Foreskin fibroblast (primary cell): ENCODE measurements at places on chromosomes 3 and 15.

DNA sequence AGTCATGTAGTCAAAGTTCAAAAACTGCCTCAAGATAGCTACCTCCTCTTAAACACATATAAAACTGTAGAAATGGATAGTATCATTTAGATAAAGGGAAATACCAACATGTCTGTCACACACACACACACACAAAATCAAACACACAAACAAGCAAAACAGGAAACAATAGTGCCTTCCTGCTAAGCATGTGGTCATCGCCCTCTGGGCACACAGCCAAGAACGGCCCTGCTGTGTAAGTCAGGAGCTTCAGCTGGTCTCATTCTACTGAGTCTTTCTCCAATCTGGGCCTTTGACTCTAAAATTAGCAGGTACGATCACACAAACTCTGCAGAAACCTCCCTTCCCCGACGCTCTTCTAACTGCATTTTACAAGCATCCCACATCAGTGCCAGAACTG is 272.2 kb upstream of the CHRNA7 start:
- no peak for DNase-seq

DNA sequence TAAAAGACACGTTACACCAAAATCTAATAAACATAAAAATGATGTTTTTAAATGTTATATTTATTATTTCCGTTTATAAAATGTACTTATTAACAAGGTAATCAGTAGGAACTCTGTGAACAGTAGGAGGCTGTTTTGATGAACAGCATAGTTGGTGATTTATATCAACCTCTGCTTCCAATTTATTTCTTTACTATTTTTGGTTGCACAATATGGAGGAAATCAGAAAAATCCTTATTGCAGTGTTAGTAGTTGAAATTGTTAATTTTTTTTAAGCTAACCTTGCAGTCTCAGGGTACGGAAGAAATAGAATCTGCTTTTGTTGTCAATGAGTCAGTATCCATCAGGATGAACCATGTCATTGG is 5.0 kb upstream of the SNX22 start:
- DNase-seq = no peak

DNA sequence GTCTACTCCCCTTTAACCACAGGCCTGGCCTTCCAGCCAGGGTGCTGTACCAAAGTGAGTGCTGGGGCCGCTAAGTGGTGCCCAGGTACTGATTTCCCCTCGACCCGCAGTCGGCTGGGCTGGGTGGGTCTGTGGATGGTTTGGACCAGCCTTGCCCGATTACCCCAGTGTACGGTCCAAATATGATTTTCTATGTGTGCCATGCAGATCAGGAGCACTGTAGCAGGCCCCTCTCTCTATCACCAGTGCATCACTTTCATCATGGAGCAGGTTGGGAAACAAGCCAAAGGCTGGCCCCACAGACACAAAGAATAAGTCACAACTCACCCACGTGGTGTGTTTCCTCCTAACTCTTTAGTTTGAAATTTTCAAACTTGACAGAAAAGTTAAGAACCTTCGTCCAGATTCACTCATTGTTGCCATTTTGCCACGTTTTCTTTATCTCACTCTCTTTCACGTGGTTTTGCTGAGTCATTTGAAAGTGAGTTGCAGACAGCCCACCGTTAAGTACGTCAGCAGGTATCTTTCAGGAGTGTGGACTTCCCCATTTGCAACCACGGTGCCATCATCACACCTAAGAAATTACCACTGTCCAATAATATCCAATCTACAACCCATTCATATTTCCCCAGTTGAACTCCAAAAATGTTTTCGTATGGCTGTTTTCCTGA is 37.0 kb downstream of the ZNF710 start:
- peak; percentile 58 for DNase-seq

DNA sequence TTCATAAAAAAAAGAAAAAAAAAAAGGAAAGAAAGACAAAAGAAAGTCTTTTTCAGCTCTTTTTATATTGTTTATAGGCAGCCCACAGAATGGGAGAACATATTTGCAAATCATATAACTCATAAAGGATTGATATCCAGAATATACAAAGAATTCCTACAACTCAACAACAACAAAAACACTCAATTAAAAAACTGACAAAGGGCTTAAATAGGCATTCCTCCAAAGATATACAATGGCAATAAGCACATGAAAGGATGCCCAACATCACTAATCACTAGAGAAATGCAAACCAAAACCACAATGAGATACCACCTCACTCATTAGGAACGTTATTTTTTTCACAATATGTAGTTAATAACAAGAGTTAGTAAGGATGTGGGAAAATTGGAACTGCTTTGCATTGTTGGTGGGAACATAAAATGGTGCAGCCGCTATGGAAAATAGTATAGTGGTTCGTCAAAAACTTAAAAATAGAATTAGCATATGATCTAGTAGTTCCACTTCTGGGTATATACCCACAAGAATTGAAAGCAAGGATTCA is 54.2 kb upstream of the CMTM8 start:
- peak; percentile 78 for DNase-seq

GRCh38 chr15:65881766-65882434 is 12.6 kb downstream of the RAB11A start:
- no peak for DNase-seq

GRCh38 chr3:136576279-136577009 is 175.7 kb downstream of the STAG1 start:
- no peak for DNase-seq

DNA sequence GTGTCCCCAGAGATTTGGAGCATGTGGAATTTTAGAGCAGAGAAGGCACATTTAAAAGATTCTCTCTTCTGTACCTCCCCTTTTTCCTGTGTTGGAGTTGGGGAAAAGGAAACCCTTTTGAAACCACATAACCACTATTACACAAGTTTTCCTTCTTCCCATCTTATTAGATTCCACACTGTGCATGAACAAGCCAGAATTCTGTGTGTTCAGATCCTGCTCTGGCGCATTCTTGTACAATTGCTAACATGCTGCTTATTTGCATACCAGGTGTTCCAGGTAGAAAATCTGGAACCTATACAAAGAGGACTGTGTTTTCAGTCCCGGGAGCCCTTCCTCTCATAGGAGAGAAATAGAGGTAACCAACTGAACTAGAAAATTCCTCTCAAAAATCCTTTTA is 2.6 kb upstream of the CIB2 start:
- no peak for DNase-seq

GRCh38 chr3:11570789-11571495 is 72.8 kb downstream of the VGLL4 start:
- DNase-seq = no peak

DNA sequence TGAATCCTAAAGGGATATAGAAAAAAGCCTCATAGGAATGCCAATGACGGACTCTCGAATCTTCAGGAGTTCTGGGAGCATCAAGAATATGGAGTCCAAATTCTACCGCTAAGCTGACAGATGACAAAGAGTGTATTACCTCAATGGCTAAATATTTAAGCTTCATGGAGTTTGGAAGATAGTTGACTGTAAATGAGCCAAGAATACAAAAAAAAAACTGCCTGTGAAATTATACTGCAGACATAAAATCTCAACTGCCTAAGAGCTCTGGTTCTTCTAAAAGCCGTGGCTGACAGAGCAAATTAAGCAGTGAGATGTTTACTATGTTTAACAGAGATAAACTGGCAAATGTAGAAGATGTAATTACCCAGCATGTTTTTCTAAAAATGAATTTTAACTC is 140.0 kb downstream of the GADL1 start:
- DNase-seq = no peak

- no peak for DNase-seq
Measured at GRCh38 chr3:189534531-189534930, 96.7 kb upstream of the TP63 start.

DNA sequence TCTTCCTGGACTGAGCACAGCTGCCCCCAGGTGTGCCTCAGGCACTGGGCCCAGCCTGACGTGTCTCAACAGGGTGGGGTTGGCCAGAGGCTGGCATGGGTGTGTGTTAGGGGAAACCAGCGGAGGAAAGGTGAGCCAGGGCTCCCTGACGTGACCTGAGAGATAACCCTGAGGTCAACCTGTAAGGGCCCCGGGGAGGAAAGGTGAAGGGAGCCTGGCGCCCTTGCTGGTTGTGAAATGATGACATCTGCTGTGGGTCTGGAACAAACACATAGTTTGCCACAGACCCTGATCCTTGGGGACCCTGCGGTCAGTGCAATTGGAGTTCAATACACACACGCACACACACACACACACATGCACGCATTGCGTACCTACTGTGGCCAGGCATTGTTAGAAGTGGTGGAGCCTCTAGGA is 100.2 kb upstream of the TLE3 start:
- DNase-seq = no peak

DNA sequence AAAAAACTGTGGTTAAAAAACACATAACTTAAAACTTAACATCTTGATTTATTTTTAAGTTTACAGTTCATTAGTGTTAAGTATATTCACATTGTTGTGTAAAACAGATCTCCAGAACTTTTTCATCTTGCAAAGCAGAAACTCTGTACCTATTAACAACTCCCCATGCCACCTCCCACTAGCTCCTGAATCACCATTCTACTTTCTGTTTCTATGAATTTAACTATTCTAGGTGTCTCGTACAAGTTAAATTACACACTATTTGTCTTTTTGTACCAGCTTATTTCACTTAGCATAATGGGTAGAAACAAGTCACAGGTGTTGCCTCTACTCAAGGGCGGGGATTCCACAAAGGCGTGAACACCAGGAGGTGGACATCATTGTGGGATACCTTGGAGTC is 43.2 kb downstream of the CRTC3 start:
- DNase-seq = no peak

GRCh38 chr3:72818092-72818773 is 30.0 kb downstream of the SHQ1 start:
- DNase-seq = peak; percentile 58

- DNase-seq = peak; percentile 49
Measured at GRCh38 chr3:50336452-50337174, 4.0 kb downstream of the RASSF1 start.

- no peak for DNase-seq
Measured at GRCh38 chr15:78120523-78120922, 10.7 kb downstream of the CIB2 start.

DNA sequence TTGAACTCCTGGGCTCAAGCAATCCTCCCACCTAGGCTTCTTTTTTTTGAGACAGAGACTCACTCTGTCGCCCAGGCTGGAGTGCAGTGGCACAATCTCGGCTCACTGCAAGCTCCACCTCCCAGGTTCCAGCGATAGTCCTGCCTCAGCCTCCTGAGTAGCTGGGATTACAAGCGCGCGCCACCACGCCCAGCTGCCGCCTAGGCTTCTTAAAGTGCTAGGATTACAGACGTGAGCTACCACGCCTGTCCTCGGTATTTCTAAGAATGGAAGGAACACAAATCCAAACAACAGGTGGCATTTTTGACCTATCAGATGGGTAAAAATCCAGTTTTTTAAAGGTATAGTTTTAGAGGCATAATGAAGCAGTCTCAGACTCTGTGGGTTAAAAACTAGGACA is 113.8 kb downstream of the ANP32A start:
- no peak for DNase-seq

DNA sequence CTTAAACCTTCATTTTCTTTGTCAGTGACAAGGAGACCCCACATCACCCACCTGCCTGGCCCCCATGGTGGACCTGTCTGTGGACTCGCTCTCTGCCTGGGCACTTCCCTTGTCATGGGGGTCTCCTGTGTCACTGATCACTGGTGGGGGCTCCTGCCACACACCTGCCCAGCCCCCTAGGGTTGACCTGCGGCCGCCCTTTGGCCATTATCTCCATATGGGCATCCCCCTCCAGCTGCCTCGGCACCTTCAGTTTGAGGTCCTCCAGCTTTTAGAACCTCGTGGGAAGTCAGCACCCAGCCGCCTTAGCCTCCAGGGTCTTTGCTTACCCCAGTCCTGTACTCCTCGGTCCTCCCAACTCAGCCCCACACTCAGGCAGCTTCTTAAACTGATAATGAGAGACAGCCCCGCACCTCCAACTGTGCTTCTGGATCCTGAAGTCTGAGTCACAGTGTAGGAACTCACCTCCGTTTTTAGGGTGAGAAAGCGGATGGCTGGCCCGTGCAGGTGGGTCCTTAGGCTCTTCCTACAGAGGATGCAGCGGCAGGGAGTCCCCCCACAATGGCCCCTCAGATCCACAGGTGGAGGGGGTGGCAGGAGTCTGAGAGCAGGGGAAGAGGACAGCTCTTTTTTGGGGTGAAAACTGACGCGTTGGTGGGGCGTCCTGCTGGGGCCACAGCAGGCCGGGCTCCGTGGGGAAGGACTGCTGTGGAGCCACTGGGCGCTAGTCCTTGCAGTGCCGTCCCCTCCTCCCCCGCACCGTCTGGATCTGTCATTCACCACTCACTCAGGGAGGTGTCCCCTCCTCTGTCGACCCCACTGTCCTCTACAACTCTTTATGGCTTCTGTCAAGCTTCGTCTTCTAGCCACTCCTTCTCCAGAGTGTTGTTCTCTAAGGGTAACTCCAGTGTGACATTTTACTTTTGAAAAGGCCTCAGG is 8.7 kb upstream of the PRR23E start:
- no peak for DNase-seq

GRCh38 chr15:38829086-38829485 is 264.5 kb upstream of the RASGRP1 start:
- DNase-seq = no peak

DNA sequence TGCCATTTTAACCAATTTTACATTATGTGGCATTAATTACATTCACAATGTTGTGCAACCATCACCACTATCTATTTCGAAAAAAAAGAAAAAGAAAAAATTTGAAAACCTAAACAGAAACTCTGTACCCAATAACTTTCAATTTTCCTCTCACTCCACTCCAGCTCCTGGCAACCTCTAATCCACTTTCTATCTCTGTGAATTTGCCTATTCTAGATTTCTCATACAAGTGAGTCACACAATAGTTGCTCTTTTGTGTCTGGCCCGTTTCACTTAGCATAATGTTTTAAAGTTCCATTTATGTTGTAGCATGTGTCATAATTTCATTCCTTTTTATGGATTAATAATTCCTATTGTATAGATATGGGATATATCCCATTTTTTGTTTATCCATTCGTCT is 53.3 kb upstream of the TBC1D5 start:
- DNase-seq = no peak

DNA sequence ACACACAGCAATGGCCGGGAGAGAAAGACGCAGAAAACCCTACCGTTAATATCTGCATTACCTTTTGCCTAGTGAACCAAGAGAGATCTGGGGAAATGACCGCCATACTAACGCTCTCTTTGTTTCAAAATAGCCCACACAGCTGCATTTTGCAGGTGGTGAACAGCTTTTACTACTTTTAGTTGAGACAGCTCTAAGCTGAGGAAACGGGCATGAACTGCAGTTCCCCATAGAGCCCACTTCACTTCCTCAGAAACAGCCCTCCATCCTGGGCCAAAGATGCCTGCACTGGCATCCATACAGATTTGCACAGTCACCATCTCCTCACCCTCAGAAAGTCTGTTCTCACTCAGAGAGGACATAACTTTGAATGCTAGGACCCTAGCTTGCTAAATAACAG is 45.0 kb downstream of the ZNF860 start:
- no peak for DNase-seq

- DNase-seq = peak; percentile 75
Measured at GRCh38 chr3:101950510-101950909, 101.2 kb downstream of the NFKBIZ start.

DNA sequence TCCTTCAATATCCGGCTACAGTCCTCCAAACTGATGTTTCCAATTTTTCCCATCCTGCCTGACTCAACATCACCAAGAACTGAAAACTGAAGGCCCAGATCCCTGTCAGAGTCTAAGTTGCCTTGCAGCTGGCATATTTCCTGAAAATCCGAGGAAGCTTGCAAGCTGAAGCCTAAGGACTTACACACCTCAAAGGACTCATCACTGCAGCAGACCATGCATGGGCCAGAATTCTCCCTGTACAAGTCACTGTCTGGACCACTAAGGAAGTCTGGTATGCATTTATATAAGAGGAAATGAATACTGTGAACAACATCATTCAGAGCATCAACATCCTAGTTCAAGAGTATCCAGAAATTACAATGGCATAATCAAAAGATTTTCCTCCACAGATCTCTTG is 548.8 kb upstream of the MDFIC2 start:
- DNase-seq = peak; percentile 72
